CD4-positive, alpha-beta T cell treated with Interleukin-17A for 1 hour (primary cell): ENCODE measurements at places on chromosomes 5 and 9.
A peak's percentile ranks its signal among the peaks of the same experiment; 100 is the strongest.

DNA sequence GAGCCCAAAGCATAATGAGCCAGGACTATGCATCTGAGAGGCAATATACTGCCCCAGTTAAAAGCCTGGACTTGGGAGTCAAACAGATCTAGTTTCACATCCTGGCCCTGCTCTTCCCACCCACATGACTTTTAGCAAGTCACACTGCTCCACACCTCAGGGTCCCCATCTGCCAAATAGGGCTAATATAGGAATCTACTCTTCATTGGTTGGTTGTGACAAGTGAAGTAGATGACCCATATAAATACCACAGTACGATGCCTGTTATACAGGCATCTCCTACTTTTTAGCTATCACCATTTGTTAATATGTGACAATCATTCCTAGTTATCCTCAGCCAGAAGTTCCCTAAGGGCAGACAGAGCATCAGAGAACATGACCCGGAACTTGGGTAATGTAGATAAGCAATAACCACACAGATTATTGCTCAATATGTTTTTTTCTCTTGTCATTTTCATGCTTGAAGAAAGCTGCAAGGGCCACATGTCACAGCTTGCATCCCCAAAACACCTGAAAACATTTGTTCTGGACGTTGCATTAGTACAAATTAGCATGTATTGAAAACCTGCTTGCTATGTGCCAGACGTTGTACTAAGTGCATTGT lies 20.4 kb downstream of the ADAM19 start:
- no peak for DNase-seq

- DNase-seq: peak; percentile 49
Measured at GRCh38 chr9:117644133-117644931, 59.9 kb upstream of the TLR4 start.

DNA sequence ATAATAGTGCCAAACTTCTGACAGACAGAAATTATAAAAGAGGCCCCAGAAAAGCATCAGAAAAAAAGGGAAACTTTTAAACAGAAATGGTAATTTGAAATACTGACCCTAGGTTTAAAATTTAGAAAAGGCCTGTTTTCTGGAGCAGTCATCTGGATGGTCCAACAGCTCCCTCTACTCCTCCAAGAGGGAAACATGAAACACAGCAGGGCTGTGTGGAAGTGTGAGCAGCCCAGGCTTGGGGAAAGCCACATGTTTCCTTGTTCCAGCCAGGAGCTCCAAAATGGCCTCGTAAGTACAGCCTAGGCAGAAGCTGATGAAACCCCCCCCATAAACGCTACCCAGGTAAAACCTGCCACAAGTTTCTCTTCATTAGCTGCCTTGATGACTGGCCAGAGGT lies 499.3 kb upstream of the ADAMTS16 start:
- DNase-seq: no peak

DNA sequence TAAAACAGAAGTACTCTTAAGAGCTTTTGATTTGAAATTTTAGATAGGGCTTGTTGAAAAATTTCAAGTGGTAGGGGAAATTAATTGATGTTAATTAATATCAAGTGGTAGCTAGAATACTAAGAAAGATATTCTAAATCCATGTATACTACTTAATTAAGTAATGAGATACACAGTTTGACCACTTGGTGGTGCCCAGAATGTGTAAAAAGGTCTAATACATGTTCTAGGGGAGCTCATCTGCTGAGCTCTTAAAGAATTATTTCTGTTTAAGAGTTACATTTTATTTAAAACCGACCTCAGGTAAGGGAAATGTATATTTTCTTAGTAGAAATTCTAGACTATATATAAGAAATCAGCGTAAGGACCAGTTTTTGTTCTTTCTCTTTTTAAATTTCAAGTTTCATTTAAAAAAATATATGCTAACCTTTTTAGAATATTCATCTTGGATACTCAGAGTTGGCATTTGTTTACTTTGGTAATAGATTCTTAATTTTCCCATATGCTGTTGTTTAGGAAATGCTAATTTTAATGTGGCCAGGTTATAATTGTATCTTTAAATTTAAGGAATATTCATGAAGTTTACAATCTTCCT lies 61.5 kb downstream of the LNPEP start:
- DNase-seq: peak; percentile 50

DNA sequence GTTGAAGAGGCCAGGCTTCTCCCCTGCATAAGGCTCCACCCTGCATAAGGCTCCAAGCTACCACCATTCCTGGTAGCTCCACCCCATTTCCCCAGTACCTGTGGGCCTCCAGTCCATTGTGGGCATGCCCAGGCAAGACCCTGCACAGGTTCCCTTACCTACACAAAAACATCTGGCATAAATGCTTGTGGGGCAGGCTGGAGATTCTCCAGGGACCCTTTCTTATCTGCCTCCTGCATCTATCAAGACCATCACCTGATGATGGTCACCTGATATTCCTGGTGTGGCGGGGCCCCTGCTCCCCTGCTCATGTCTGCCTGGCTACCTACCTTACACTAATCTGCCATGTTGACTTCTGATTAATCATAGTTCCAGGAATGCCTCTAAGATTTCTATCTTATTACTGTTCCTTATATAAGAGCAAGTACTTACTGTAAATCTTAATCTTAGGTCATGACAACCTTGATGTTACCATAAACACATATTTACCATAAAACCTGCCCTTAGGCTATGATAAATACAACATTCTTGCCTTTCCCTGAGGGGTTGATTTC lies 41.0 kb downstream of the FGD3 start:
- no peak for DNase-seq
